ENCODE measurements at places on chromosomes 12 and 14.

GRCh38 chr14:38226366-38226765 lies 18.7 kb downstream of the SSTR1 start:
- DNase-seq, result no peak

DNA sequence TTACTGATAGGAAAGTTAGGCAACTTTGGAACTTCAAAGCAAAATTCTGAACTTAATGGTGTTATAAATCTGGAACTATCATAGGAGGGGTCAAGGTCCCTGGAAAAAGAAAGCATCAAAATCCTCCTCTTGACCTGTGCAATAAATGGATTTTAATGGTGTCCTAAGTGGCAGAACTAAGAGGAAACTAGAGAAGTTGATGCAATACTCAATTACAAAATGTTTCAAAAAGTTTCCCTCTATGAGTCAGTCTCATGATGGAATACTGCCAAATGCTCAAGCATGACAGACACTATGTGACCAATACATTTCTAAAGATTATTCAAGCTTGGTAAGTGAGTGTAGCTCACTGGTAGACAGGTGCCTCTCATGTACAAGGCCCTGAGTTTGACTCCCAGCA lies 47.7 kb upstream of the ERGIC2 start:
- DNase-seq, result no peak

GRCh38 chr12:12305568-12306300 lies 38.9 kb upstream of the LRP6 start:
- no peak for DNase-seq

DNA sequence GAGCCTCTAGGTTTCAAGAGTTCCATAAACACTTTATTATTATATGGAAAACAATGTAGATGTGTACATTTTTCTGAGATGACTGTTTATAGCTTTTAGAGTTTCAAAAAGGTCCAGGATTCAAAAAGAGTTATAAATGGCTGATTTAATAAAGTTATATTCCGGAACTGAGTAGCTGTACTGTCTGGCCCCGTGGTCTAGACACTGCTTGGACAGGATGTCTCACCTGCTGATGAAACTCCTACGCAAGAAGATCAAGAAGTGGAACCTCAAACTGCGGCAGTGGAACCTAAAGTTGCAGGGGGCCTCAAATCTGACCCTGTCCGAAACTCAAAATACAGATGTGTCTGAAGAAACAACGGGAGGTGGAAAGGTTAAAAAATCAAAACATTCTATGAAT lies 69.7 kb downstream of the DCAF5 start:
- no peak for DNase-seq

- no peak for DNase-seq
Measured at GRCh38 chr12:53585448-53586125, 40.6 kb downstream of the ATF7 start.

DNA sequence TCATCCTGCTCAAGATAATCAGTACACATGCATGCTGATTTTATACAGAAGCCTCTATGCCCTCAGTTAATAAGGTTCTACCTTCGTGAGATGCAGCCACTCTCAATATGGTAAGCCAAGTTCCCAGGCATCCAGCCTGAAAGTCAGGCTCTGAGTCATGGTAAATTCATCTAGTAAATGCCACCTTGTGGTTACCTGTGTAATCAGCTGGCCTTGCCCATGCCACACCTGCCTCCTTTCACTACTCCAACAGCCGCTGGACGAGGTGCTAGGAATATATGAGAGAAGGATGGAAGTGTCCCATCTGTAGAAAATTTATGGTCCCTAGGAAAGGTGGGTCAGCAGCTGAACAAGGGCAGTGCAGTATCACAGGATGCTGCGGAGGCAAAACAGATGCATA lies 207.3 kb downstream of the SSPN start:
- DNase-seq, result no peak

DNA sequence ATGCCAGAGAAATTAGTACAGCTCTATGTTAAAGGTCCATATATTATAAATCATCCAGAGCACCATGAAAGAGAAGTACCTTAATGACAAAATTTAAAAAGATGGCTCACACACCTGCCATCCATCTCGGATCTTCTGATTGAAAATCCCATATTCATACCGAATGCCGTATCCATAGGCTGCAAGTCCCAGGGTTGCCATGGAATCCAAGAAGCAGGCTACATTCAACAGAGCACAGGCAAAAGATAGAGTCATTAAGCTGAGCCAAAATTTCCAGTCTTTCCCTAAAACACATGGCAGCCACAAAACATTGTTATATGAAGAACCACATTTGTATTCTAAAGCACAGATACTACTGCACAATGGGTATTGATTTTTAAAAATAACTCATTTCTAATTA lies 12.7 kb downstream of the PYGL start:
- no peak for DNase-seq

DNA sequence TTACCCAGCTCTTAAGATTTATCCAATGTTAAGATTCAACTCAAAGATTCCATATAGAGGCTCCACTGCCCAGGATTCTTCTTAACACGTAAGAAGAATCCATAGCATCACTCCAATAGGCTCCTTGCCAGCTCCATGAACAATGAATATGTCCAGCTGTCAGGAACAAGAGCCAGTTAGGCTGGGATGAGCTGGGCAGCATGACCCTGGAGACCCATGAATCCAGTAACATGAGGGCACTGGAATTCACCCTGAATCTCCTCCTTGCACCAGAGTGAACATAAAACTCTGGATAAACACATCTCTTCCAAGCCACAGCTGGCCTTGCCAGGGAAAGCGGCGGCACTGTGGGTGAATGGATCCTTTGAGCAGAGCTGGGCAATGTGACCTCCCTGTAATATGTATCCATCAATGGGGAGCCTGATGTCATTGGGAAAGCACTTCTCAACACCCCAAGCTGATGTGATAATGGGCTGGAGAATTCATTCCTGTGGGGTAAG lies 24.4 kb upstream of the TC2N start:
- DNase-seq, result peak; percentile 85

DNA sequence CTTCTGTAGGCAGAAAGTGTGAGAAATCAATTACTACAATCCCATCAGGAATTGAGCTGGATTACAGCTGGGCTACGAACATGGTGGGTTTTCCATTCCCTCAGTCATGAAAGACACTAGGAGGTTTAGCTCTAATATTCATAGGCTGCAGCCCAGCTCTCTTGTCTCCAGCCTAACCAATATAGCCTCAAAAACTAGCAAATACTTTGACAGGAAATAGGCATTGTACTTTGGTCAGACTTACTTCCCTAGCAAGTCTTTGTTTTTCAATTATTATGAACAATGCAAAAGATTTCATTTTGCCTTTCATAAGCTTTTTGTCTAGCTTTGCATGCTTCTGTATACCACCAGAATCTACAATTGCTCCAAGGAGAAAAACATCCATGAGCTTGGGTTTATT lies 296.2 kb downstream of the GPHN start:
- DNase-seq, result no peak

DNA sequence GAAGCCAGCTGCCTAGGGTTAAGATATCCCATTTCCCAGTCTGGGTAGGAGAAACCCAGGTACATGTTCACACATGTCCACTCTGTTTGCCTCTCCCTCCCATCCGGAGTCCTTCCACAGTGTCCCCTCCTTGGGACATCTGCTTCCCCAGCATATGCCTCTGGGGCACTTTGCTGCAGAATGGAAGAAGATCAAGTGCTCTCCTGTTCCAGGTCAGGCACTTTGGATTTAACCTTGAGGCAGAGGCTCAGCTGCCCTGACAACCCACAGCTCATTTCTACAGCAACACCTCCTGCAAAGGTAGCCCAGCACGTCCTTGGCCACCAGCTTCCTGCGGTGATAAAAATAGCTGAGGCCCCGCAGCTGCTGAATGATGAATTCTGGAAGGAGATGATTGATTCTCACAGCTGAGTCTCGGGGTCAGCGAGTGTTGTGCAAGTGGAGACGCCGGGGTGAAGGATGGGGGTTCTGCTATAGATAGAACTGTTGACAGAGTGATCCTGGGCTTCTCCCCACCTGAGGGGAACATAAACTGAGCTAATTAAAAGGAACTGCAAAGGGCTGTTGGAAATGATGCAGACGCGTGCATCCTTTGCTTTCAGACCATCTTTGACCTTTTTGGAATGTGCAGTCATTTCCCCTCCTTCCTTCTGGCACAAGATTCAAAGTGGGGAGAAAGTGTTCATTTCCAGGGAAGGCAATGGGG lies 145.0 kb downstream of the SLC38A6 start:
- no peak for DNase-seq

DNA sequence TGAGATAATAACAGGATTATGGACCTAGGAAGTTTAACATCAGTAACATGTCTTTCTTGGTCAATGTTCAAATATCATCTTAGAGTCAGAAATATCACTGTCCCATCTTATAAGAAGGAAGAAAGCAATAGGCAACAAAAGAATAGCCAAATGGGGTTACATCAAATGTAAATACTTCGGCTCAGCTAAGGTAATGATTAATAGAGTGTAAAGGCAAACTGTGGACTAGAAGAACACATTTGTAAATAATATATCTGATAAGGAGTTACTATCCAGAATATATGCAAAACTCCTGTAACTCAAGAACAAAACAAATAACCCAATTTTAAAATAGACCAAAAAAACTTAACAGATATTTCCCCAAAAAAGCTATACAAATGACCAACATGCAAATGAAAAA lies 630.3 kb downstream of the RPS29 start:
- no peak for DNase-seq

DNA sequence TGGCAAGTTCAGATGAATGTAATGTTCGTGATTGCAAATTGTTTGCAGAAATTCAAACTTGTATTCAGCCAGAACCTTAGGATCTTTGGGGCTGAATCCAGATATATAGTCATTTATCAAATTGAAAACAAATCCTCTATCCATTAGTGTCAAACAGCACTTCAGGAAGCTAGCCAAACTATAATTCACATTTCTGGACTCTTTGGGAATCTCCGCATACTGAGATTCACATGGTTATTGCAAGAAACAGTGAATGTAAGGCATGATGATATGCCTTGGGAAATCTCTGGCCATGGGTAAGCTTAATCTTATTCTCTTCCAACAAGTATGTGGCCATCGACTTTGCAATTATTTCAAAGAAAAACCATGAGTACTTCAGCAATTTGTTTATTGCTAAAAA lies 98.5 kb downstream of the KLHL28 start:
- no peak for DNase-seq

GRCh38 chr12:115385141-115385540 lies 701.2 kb upstream of the TBX3 start:
- no peak for DNase-seq

DNA sequence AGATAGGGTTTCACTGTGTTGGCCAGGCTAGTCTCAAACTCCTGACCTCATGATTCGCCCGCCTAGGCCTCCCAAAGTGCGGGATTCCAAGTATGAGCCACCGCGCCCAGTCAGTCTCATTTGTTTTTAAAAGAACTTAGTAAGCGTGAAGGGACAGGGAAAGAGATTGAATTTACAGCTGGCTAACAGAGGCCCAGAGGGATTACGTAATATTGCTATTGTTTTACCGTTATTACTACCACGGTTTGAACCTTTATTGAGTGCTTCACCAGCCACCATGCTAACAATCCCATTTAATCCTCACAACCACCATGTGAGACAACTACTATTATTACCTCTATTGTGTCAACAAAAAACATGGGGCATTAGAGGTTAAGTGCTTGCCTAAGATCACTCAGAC lies 26.7 kb upstream of the BLTP3B start:
- no peak for DNase-seq

GRCh38 chr12:22609501-22609900 lies 15.5 kb upstream of the ETNK1 start:
- DNase-seq, result no peak

- DNase-seq, result no peak
Measured at GRCh38 chr12:86249276-86249675, 6.9 kb downstream of the MGAT4C start.

DNA sequence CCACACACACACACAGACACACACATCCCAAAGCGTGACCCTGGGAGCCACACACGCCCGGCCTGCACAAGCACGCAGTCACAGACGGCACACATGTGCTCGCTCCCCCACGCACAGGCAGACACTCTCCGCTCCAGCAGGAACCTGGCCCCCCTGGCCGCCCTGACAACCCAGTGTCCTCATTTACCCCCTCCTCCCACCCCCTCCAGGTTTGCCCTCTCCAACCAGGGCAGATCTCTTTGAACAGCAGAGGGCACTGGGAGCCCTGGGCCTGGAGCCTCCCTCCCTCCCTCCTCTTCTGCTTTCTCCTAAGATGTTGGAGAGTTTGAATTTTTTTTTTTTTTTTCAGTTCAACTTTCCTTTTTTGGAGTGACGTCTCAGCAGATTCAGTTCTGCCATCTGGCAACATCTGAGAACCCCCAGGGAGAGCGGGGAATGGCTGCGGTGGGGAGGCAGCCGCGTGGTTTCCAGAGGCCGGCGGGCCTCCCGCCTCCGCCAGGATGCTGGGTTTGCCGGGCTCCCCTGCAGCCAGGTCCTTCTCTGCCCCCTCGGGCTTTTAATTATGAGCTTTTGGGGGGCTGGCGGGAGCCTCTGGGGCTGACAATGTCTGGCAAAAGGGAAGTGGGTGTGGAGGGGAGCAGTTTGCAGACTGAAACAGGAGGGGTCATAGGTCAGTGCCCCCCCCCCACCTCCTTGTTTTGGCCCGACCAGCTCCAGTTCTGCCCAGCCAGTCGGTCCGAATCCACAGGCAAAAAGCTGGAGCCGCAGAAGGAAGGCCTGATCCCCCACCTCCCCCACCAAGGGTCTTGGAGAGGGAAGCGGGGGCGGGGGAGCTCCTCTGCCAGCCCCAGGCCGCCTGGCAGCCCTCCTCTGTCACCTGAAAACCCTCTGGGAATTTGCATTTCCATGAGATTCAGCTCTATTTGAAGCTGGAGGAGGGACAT lies 1.3 kb upstream of the NCOR2 start:
- DNase-seq, result peak; percentile 99

- no peak for DNase-seq
Measured at GRCh38 chr14:76337635-76338545, 38.0 kb upstream of the ESRRB start.

- DNase-seq, result no peak
Measured at GRCh38 chr14:57492859-57493258, 798 bp downstream of the CCDC198 start.

DNA sequence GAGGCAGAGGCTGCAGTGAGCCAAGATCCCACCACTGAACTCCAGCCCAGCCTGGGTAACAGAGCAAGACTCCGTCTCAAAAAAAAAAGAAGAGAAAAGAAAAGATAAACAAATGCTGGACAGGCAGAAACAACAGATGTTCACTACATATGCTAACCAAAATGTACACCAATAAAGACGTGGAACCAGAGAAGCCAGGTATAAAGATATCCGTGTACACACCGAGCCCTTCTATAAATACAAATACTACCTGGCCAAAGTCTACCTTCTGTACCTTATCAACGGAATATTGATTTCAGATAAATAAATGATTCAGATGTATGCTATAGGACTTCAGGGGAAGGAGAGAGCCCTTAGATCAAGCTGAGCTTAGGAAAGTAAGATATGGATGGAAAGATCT lies 10.8 kb upstream of the KRT8 start:
- peak; percentile 42 for DNase-seq

- DNase-seq, result peak; percentile 77
Measured at GRCh38 chr12:57181561-57182155, 34.2 kb upstream of the LRP1-AS start.

DNA sequence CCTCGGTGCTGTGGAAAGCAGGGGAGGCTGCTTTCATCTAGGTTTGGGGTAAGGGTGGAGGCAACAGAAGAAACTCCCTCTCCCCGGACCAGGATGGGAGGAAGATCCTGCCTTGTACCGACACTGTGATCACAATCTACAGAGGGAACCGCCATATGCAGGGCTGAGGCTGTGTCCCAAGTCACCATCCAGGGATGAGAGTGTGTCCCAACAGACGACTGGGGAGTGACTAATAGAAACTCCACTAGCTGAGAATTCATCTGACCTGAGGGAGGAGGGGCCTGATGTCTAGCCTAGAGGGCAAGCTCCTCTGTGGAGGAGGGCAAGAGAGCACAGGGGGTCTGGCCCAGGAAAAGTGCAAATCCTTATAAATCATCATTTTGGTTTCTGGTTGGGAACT lies 172.4 kb downstream of the CALM1 start:
- no peak for DNase-seq
